T-helper 17 cell (primary cell): ENCODE measurements at places on chromosomes 3 and 15.

- no peaks in the 10 kb centered on the region for H3K27me3 ChIP-seq
- H3K36me3 ChIP-seq, result no peaks in the 10 kb centered on the region
- DNase-seq, result no peak
These were observed 331.1 kb downstream of the TBC1D5 start for GRCh38 chr3:17411157-17411877.

DNA sequence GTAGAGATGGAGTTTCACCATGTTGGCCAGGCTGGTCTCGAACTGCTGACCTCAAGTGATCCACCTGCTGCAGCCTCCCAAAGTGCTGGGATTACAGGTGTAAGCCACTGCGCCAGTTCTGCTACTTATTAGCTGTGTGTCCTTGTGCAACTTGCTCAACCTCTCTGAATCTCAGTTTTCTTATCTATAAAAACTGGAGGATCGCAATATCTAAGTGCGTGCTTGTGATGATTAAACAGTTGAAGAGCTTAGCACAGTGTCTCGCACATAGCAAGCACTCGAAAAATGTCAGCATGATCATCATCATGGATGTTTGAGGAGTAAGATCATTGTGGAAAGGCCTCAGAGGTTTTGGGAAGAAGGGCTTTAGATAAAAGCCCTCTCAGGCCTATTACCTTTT lies 10.8 kb downstream of the CLCN2 start:
- H3K36me3 ChIP-seq, result no peaks in the 10 kb centered on the region
- DNase-seq, result no peak
- H3K27ac ChIP-seq, result no peak overlapping the region

DNA sequence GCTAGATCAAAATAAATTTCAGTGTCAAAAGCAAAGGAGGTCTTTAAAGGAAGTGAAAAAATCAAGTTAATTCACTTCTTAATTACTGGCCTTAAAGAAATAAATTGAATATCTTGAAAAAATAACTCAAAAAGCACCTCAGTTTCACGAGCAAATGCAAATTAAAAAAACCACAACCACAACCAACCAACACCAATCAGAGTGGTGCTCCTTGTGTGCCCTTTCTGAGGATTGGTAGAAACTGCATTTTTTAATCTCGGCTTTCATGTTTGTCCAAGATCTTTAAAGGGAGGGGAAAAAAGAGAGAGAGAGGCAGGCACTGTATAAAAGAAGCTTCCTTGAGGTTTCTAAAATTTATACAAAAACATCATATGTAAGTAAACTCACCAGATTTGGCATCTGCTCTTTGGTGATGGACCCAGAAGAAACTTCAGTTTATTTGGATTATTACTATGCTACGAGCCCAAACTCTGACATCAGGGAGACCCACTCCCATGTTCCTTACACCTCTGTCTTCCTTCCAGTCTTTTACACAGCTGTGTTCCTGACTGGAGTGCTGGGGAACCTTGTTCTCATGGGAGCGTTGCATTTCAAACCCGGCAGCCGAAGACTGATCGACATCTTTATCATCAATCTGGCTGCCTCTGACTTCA lies at the start of gene GPR15:
GPR15 (plus strand) TSS at position 357 of the 653 bp plus-strand sequence; CDS start at position 413, 56 bp downstream.
- no peak for DNase-seq
- no peaks in the 10 kb centered on the region for H3K27me3 ChIP-seq
- peaks cover 10% of the 10 kb centered on the region for H3K4me1 ChIP-seq
- peak within 1 kb of the TSS; percentile 80 for H3K27ac ChIP-seq
- H3K36me3 ChIP-seq, result no peaks in the 10 kb centered on the region

DNA sequence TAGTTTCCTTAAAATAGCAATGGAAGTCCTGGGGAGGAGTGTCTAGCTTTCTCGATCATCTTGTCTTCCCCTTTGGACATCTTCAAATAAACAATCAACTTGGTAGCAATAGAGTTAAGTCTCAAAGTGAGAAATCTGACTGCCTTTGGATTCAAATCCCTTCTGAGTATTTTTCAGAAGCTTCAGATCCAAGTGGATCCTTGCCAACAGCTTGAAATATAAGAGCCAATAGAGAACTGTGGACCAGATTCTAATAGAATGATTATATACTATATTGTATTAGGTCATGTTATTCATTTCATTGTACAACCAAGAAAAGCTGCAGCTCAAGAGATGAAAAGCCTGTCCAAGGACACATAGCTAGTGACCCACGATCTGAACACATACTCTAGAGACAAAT lies 60.2 kb downstream of the SYNPR start:
- H3K27me3 ChIP-seq, result peaks cover 5% of the 10 kb centered on the region
- no peaks in the 10 kb centered on the region for H3K36me3 ChIP-seq
- no peaks in the 10 kb centered on the region for H3K4me1 ChIP-seq
- no peak for DNase-seq
- H3K4me3 ChIP-seq, result no peak overlapping the region
- H3K27ac ChIP-seq, result no peak overlapping the region

GRCh38 chr3:126607214-126607908 lies 47.6 kb downstream of the TXNRD3 start:
- H3K4me1 ChIP-seq, result no peaks in the 10 kb centered on the region
- H3K36me3 ChIP-seq, result peaks cover 2% of the 10 kb centered on the region
- no peak overlapping the region for H3K27ac ChIP-seq
- DNase-seq, result no peak

GRCh38 chr15:101492766-101493692 lies 3.5 kb upstream of the PCSK6 start:
- H3K4me1 ChIP-seq, result peaks cover 17% of the 10 kb centered on the region
- H3K36me3 ChIP-seq, result peaks cover 15% of the 10 kb centered on the region
- DNase-seq, result no peak
- no peak overlapping the region for H3K4me3 ChIP-seq
- H3K27ac ChIP-seq, result no peak overlapping the region

GRCh38 chr15:46946953-46947352 lies 770.4 kb upstream of the SEMA6D start:
- H3K27ac ChIP-seq, result no peak overlapping the region
- H3K36me3 ChIP-seq, result no peaks in the 10 kb centered on the region
- H3K4me1 ChIP-seq, result no peaks in the 10 kb centered on the region
- no peak for DNase-seq
- no peak overlapping the region for H3K4me3 ChIP-seq
